ENCODE measurements at places on chromosomes 3 and 15.

- no peak for DNase-seq
Measured at GRCh38 chr3:48404440-48405342, 25.2 kb downstream of the PLXNB1 start.

GRCh38 chr15:57500256-57500655 is 91.4 kb upstream of the MYZAP start:
- no peak for DNase-seq

- no peak for DNase-seq
Measured at GRCh38 chr3:127371334-127371733, 83.5 kb upstream of the PRR20G start.

- DNase-seq, result no peak
Measured at GRCh38 chr15:72786676-72787345, 3.3 kb upstream of the ADPGK start.

- DNase-seq, result no peak
Measured at GRCh38 chr15:34314491-34315490, 22.8 kb downstream of the SLC12A6 start.

GRCh38 chr3:23159929-23160328 is 43.2 kb upstream of the UBE2E2 start:
- no peak for DNase-seq

DNA sequence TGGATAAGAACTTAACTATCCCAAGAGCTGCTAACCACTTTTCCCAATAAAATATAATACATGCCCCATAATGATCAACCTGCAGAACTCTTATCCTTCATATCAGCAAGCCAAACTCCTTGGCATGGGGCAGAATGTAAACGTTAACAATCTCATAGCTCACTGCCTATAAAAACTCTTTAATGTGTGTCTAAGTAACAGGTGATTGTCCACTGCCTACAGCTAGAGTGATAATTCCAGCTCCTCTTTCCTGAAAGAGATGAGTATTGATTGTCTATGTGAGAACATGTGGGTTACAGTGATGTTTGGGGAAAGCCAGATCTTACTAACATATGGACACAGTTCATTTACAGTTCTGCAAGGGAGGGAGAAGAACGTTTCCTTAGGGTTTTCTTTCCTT is 11.3 kb upstream of the GLCE start:
- no peak for DNase-seq

Measured in RWPE2 (cell line).